ENCODE measurements at places on chromosomes 2 and 18.

GRCh38 chr2:240522406-240522805 is 35.4 kb downstream of the ANKMY1 start:
- DNase-seq = no peak

- no peak for DNase-seq
These were observed 240.8 kb downstream of the BCL11A start for GRCh38 chr2:60312618-60313017.

- DNase-seq = no peak
These were observed 1.9 kb upstream of the IL1R2 start for GRCh38 chr2:101989740-101990460.

- DNase-seq = no peak
These were observed 208.2 kb upstream of the EPHA4 start for GRCh38 chr2:221780281-221780688.

DNA sequence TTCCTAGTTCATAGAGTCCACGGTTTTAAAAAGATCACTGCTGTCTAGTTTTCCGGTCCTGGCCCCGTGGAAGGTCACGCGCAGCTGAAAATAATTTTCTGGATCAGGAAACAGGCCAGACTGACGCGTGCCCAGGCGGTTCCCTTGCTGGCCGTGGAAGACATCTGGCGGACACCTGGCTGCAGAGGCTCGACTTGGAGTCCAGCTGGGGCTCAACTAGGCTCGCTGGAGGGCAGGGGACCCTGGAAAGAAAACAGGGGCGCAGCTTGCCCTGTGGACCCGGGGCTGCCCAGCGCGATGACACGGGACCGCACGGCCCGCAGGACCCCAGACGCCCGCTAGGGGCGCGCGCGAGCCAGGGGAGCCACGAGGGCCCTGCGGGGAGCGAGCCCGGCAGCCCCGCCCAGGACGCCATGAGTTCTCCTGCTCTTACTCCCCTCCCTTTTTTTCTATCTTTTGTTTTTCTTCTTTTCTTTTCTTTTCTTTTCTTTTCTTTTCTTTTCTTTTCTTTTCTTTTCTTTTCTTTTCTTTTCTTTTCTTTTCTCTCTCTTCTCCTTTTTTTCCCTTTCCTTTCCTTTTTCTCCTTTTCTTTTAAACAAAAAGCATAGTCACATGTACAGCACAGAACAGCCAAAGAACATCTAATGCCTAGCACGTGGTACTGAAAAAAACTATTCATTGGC is 43.2 kb upstream of the UBE2F start:
- peak; percentile 74 for DNase-seq

GRCh38 chr2:47218066-47218581 is 63.0 kb upstream of the STPG4 start:
- DNase-seq = no peak

DNA sequence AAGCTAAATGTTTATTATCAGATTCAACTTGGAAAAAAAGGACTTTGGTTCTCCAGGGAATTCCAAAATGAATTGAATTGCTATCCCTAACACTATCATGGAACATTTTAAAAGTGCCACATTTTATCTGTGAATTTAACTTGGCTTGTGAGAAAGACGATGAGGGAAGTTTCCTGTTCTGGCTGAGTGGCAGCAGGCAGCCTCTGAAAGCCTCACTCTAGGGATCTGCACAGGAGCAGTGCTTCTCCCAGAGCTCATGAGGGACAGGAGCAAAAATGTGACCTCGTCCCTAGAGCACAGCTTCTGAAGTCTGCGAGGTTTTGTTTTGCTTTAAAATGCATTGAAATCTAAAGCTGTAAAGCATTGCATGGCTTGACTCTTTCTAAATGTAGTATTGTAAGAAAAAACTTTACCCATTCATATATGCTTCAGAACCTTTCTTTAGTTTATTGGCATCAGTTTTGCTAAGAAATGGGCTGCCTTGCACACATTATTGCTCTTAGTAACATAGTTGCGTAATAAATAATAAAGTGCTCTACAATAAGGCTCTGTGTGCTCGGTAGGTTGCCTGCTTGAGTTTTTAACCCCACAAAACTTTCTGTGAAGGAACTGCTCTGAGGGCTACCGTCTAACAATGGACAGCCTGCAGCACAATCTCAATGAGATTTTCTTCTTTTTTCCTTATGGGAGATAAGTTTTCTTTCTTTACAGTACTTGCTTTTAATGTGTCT is 136.2 kb upstream of the CDCA7 start:
- DNase-seq = no peak

DNA sequence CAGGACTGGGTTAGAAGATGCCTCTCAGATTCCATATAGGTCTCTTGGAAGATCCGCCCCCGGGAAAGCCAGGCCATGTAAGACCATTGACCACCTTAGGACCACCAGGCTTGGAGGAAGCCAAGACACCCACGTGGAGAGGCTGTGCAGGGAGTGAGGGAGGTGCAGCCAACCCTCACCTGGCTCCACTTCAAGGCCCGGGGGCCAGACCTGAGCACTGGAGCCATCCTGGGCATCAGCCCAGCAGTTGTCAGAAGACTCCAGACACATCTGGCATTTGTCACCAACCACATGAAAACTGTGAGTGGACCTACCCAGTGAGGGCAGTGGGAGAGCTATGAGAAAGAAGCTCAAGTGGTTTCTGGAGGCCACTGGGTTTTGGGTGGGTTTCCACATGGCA is 214.4 kb downstream of the MYT1L start:
- no peak for DNase-seq

DNA sequence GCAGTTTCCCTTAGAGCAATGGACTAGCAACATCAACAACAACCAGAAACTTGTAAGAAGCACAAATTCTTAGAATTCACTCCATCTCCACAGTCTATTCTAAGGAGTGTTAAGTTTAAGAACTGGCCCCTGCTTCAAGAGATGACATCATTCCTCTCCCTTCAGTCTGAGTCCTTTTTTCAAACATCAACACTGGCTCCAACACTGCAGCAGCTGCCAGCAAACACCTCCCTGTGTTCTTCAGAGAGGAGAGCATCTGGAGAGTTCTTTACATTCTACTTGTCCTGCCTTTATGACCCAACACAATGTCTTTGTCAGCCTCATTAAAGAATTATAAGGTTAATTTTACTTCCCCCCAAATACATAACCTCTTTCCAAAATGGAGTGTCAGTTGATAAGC is 122.3 kb downstream of the HNMT start:
- no peak for DNase-seq

- DNase-seq = no peak
These were observed 34.7 kb downstream of the ROCK2 start for GRCh38 chr2:11309706-11310105.

GRCh38 chr2:239157269-239157668 is 243.6 kb downstream of the HDAC4 start:
- DNase-seq = no peak

GRCh38 chr2:94993176-94994062 is 32.1 kb upstream of the MAL start:
- no peak for DNase-seq

DNA sequence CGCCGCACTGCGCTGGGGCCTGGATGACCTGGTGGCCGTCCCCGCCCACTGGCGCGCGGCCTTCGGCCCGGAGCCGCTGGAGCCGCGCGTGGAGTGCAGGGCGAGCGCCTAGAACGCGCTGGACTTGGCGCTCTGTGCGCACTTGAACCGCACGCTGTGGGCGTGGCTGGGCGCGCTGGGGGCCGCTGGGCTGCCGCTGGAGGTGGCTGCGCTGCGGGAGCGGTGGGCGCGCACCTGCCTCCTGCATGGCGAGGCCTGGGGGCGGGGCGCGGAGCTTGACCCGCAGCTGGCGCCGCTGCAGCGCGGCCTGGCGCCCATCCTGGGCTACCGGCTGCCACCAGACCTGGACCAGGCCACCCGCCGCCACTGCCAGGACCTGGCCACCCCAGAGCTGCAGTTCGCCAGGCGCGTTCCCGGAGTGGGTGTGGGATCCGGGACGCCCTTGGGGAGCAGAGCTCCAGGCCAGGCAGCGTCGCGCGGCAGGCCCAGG is 9.9 kb downstream of the AQP12B start:
- no peak for DNase-seq

DNA sequence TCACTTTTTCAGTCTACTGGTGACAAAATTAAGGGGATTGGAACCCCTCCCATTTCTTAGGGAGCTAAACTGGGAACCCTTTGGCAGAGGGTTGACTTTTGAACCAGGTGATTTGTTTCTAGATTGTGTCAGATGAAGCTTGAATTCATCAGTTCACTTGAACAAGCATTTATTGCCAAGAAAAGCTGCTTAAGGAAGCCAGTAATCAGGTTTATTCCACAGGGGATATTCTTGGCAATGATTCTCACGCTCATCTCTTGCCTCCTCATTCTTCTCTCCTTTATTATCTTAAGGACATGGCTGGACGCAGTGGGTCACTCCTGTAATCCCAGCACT is 101.0 kb downstream of the ALPK2 start:
- no peak for DNase-seq

DNA sequence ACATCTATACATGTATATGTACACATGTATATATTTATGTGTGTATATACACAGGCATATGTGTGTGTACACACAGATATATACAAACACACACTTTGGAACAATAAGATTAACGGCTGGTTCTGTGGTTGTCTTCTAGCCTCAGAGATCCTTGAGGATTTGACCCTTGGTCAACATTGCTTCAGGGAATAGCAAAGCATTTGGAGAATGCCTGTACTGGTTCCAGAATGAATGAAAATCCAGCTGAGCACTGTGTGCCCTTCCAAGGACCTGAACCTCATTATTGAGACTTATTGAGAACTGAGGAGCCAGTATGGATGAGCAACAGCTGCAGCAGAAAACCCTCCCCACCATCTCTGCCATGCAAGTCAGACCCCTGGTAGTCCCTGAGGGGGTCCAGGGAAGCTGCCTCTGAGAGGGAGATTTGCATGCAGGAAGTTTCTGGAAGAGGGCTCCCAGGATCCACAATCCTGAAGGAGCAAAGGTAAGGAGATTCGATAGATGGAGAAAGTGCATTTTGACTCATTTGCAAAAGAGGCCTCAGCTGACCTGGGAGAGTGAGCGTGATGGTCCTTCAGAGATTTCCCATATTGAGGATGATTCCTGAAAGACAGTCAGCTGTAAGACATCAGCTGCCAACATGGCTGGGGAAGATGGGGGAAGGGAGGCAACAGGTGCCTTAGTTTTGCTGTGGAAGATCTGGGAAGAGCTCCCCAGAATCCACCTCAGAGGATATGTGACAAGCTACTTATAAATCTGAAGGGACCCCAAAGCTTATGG is 166.6 kb upstream of the NCKAP5 start:
- DNase-seq = no peak

DNA sequence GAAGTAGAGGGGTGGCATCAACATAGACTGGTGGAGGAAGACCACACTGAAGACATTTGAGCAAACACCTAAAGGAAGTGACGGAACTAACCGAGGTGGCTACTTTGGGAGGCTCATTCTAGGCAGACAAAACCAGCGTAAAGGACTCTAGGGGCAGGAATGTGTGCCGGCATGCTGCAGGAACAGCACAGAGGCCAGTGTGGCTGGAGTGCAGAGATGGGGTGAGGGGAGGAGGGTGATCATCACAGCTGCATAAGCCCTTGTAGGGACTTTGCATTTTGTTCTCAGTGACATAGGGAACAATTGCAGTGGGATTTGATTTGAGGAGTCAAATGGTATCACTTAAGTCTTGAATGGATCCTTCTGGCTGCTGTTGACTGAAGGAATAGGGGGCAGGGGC is 253.5 kb downstream of the NCKAP5 start:
- no peak for DNase-seq

- DNase-seq = no peak
These were observed 90.6 kb upstream of the ANKRD30BL start for GRCh38 chr2:132252191-132252893.

GRCh38 chr2:226623587-226624368 is 175.8 kb downstream of the IRS1 start:
- DNase-seq = no peak

DNA sequence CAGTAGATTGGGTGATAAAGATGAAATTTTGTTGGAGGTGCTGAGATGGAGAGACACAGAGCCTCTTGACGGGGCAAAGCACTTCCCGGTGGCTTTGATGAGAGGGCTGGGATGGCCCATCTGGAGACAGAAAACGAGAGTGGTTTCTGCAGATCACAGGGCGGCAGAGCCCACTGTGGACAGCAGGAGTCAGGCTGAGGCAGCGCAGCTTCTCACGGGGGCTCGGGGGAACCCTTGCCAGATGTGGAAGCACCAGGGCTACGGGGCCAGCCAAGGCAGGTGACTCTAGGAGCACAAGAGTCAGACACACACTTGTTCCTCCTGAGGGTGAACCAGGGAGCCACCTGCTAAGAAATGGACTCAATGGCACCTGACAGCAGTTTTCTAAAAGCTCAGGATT is 78.5 kb downstream of the TPO start:
- no peak for DNase-seq

DNA sequence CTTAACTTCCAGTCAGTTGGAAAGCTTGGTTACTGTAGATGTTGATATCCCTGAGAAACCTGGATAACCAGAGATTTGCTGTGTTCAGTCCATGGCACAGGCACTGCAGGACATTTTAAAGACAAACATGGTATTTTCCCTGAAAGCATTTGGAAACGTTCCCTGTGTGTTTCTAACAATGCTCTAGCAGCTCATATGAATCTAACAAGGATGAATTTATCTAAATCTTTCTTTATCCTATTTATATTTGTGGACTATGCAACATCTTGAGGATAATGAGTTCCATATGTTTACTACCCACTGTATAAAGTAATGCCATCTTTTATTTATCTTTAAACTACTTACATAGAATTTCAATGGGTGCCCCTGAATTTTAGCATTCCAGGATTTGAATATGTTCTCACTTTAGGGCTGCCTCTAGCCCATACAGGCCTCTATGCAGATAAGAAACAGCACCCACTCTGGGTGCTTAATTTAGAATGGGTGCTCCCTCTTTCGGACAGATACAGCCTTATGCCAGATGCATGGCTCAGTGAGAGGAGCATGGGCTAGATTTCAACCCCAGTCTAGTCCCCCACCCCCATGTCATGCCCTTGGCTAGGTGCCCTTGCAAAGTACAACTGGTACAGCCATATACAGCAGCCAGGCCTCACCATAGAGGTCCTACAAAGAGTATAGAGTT is 50.6 kb upstream of the NEMP2 start:
- no peak for DNase-seq

GRCh38 chr2:16293398-16293797 is 353.0 kb downstream of the MYCN start:
- DNase-seq = no peak

GRCh38 chr18:75168619-75169018 is 40.3 kb downstream of the PTGR3 start:
- no peak for DNase-seq

- DNase-seq = no peak
These were observed 167.1 kb upstream of the FN1 start for GRCh38 chr2:215602997-215603396.

DNA sequence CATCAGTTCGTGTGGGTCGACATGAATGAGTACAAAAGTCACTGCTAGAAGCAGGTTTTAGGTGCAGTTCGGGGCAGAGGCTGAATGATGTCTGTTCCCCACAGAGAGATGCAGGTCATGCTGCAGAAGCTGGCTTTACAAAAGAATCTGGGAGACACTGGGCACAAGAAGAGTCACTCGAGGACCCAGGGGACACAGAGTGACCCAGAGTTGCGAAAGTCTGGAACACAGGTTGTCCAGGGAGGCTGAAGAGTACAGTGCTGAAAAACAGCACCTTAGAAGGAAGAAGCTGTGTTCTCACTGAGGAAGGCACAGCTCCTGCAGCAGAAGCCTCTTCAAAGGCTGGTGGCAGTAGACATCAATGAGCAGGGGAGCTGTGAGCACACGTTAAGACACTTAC is 14.8 kb downstream of the CACNB4 start:
- no peak for DNase-seq
